ENCODE measurements at places on chromosomes 4 and X.

DNA sequence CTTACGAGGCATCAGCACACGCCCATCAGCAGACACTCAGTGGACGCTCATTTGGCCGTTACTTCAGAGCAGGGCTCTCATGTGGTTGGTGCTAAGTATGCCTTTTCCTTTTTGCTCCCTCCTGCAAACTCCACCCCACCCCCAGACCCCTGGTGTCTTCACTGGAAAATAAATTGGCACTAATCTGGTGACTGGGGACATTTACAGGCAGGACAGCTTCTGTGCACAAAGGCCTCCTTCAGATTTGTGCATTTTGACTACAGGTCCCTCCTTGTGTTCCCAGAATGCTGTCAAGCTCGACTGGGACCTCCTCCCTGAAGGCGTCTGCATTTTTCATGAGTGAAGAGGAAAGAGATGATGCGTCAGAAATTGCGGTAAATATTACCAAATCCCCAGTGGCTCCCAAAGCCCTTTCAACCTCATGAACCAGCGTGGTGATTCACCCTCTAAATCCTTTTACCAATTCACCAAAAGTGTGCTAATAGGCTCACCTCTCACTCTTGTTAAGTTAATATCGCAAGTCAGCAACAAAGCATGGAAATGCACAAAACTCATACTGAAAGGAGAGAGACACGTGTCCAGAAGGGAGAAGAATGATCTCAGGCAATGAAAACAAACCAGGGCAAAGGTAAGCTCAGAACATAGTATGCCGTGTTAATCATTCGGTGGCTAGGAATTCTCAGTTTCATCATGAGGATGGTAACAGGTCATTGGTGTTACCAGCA is 119.0 kb downstream of the NKX6-1 start:
- no peak for DNase-seq

- DNase-seq: no peak
Measured at GRCh38 chr4:73917081-73917501, 47.9 kb downstream of the CXCL1 start.

DNA sequence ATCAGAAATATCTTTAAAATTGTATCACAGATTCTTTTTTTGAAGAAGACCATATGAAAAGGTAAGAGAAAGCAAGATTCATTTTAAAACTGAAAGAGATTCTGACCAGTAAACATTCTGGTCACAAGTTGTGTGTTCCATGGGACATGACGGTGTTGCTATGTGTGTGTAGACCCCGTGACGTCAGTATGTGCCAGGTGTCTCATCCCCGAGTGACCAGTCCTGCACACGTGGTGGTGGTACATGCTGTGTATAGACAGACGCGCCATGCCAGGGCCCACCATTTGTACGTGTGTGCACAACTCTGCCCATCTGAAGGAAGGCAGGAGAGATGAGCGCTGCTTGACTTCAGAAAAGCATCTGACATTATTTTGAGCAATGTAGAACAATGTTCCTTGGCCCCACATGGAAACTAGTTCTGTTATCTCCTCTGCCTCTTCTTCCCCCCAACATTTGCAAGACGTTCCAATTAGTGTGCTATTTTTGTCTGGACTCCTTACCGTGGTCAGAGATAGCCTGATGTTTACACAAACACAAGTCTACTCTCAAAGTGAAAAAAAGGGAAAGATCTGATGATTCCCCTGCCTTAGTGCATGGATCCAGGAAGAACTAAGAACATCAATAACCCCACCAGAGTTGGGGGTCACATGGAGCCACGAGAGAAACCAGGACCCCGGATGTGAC is 51.2 kb downstream of the IRF2 start:
- DNase-seq: no peak

- no peak for DNase-seq
Measured at GRCh38 chr4:174627473-174627872, 105.2 kb upstream of the HPGD start.

- no peak for DNase-seq
Measured at GRCh38 chrX:23637187-23637586, 30.1 kb upstream of the PRDX4 start.

GRCh38 chrX:130799393-130799792 is 103.6 kb downstream of the ENOX2 start:
- no peak for DNase-seq

DNA sequence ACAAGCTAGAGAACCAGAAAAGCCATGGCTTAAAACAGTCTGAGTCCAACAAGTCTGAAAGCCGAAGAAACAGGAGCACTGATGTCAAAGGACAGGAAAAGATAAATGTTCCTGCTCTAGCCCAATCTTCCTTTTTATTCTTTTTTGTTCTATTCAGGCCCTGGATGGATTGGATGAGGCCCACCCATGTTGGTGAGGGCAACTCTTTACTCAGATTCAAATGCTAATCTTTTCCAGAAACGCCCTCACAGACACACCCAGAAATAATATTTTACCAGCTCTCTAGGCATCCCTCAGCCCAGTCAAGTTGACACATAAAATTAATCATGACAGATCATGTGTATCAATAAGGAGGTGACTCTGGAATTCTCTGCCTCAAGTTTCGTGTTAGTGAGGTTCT is 1002.7 kb downstream of the STPG2 start:
- no peak for DNase-seq

DNA sequence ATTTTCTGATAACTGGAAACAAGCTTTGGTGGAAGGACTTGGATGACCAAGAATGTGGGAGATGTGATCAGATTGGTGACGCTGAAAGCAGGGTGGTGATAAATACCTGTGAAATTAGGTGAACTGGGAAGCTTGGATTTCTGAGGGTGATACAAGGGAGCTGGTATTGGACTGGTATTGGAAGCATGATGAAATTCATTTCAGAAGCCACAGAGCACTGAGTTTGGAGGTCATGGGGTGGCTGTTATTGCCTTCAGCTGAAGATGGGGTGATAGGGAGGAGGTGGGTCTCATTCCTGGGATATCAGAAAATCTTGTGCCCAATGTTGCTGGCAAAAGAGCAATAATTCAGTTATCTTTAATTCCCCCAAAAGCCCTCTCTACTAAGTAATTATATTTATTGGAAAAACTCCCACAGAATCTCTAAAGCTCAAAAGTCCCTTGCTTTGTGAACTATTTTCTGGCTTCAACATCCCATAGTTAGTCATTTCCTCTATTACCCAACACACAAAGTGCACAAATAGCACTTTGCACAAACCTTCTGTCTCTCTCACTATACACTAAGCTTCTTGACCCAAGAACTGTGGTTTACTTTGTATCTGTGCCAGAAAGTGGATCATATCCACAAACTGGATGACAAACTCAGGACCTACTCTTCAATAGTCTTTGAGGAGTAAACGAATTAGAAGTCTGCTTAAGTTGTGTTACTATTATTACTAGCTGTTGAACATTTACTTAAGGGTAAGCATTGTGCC is 23.1 kb upstream of the CAMK2D start:
- DNase-seq: no peak

DNA sequence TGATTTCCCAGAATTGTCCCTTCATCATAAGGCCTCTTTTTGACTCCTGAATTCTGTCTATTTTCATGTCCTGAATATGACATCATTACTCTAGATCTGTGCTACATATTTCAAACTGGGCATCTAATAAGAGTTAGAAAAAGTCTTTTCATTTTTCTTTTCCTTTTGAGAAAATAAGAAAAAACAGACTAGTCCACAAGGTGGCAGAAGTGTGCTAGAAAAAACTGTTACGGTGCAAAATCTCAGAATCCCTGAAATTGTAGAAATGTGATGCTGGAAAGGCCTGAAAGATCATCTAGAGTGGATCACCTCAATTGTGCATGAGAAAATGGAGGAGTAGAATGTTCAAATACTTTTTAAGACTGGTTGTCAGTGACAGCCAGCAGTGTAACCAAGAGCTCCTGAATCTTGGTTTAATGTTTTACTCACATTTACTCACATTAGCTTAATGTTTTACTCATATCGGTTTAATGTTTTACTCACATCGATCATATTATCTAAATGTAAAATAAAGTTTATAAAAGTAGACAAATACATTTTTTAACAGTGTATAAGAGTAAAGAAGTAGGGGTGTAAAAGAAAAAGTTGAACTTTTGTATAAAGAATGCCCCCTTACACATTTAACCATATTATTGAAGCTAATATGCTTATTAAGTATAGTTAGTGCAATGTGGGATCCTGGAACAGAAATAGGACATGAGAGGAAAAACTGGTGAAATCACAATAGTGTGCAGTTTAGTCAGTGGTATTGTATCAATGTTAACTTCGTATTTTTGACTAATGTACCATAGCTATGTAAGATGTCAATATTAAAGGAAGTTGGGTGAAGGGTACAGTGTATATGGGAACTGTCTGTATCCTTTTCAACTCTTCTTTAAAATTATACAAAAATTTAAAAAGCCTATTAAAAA is 15.2 kb downstream of the ASB11 start:
- DNase-seq: no peak

DNA sequence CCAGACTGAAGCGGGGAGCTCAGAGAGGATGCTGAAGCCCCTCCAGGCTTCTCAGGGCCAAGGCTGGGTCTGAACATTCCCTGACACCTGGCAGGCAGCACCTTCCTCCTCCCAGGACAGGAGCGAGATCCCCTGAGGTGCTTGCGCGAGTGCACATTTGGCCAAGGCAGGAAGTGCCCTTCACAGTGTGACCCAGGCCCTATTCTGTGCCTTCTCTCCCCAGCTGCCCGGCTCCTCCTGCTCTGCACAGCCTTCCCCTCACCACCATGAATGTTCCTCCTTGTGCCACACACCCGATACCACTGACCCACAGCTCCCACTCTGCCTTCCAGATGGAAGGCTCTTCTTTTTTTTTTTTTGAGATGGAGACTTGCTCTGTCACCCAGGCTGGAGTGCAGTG is 17.1 kb upstream of the PSAPL1 start:
- no peak for DNase-seq

GRCh38 chrX:104749951-104750610 is 184.1 kb downstream of the IL1RAPL2 start:
- no peak for DNase-seq

GRCh38 chrX:8848911-8849310 is 47.7 kb upstream of the FAM9A start:
- DNase-seq: no peak

DNA sequence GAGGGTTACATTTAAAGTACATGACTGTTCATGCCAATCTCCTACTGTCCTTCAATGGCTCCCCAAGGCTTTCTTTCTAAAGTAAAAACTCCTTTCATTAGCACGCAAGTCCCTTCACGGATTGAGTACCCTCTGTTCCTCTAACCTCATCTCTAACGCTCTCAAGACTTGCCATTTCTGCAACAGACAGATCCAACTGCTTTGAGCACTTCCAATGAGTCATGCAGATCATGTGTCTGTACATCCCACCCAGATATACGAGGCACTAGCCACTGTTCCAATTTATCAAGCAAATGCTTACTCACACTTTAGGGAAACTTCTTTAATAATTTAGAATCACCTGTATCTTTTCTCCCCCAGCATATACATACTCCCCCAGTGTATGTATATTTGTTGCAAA is 332.5 kb upstream of the ZFP42 start:
- no peak for DNase-seq

DNA sequence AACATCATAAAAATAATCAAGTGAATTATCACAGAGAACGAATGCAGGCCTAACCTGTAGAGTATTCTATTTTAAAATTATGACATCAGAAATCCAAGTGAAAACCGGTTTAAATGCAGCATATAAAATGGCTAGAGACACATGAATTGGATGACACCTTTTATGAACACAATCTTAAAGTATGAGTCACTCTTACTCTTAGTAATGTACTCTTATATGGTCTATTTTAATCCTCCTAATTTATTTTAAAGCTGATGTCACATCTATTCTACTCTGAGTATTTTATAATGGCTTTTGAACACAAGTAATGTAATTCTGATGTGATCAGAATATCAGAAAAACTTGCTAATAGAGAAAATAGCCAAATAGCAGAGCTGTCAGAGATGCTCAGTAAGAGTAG is 161.4 kb upstream of the RADX start:
- no peak for DNase-seq

DNA sequence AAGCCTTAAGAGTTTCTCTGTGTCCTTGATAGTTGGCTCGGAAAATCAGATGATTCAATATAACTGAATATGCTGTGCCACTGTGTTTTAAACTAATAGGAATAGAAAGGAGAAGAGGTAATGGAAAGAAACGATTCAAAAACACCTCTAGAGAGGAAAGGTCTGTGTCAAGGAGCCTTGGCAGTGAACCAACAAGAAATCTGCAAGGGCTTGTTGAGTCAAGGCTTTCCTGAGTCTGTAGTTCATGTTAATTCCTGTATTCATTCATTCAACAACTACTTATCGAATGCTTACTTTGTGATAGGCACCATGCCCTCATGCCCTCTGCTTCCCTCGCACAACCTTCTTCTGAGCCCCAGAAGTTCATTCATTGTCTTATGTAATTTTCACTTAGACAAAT is 336.0 kb downstream of the PDHA2 start:
- no peak for DNase-seq

DNA sequence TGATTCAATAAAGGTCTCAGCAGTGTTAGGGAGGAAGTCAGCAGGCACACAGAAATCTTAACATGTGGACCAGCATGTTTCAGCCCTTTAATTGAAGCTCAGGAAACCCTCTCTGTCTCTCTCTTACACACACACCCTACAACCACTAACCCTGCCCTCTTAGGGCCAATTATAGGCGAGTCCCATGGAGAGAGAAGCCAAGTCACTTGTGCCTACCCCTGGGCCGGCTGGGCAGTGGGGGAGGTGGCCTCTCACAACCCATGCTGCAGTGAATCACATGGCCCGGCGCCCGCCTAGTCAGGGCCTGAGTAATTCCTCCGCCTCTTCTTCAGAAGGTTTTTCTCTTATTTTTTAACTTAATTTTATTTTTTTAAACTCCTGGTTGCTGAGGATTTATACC is 3.7 kb downstream of the FGD1 start:
- DNase-seq: no peak

GRCh38 chrX:17613979-17614588 is 123.2 kb upstream of the SCML1 start:
- DNase-seq: no peak

DNA sequence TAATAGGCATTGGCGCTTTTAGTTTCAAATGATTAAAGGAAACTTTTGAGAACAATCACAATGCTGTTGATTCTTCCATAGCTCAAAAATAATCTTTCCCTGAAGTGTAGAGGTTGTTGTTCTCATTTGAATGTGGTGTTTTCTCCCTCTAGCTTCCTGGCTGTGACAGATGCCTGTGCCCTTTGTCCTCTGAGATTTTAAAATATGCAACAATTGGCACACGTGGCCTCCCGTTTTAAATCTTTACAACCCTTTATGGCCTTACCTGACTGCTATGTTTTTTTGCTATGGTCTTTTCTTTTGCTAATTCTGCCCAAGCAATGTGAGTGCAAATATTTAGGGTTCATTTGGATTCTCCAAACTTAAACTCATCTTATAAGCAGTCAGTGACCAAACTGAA is 22.9 kb upstream of the CASK start:
- no peak for DNase-seq

- no peak for DNase-seq
Measured at GRCh38 chr4:89299153-89299791, 8.3 kb downstream of the GPRIN3 start.

DNA sequence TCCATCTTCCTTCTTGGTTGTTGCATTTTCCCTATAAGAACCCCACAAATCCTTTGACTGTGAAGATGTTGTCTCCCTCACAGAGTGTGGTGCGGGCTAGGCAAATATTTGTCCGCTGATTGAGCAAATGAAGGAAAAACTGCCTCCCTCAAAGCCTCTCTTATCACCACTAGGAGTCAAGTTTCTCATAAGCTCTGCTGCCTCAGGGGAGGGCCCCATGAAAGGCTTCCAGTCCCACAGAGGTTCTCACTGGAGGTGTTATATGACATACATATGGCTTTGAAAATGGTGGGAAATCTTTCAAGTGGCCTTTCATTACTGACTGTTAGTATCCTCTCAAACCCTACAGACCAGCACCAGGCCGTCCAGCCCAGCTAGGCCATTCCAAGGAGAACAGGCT is 9.3 kb downstream of the VGLL1 start:
- DNase-seq: no peak

GRCh38 chrX:117834076-117834475 is 282.5 kb downstream of the KLHL13 start:
- DNase-seq: no peak
